GM23248 (cell line): ENCODE measurements at places on chromosomes 2 and 18.

- DNase-seq, result peak; percentile 73
Observed at GRCh38 chr2:112803691-112804521, 19.6 kb upstream of the IL1A start.

DNA sequence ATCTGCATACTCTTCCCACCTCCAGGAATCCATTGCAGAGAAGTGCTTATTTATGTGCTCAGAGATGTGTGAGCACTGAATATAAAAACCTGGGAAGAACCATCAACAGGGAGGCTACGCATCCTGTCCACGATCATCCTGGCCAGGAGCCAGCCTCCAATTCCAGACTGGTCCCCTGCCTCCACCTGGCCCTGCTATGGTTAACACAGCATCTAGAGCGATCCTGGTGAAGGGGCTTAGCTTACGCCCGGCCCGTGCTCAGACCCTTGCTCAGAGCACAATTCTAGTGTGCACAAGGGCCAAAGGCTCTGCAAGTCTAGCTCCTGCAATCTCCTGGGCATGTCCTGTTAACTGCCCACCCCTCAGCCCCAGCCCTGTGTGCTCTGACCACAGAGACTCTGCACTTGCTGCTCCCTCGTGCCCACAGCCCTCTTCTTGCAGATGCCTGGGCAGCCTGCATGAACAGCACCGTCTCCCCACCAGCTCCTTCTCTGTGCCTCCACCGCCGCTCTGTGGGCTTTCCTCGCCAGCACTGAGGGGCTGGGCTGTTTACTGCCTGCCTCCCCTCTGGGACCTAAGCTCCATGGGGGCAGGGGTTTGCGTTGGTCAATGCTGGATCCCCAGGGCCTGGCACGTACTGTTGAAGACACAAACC, 6.5 kb downstream of the PER2 start:
- DNase-seq, result no peak

- no peak for DNase-seq
Observed at GRCh38 chr2:61529944-61530735, 8.0 kb downstream of the XPO1 start.

DNA sequence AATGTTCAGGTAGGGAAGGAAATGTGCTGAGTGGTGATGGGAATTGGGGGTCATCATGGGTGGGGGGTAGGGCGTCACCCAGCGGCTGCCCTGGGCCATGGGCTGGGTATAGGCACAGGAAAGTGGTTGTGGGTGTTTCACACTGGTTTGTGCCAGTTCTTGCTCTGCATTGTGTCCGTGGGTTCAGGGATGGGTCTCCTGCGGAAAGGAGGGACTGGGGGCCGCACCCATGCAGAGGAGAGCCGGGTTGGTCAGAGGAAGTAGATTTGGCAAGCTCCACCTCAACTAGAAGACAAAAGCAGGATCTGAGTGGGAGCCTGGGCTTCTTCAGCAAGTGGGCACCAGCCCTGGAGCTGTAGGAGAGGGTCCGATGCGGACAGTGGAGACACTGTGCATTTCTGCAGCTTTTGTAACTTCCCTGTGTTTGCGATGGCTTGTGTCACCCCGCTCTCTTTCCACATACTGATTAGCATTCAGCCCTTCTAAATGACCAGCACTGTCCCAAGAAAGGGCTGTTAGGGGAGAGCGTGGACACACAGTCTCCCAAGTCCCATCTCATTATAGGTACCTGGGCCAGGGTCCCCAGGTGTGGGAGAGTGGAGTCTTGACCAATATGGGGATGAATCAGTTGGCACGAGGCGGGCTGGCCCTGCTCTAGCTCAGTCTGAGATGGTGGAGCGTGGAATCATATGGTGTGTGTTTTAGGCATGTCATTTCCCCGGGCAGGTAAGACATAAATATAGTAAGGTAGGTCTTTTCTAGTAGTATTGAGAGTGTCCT, 67.2 kb downstream of the LRRFIP1 start:
- DNase-seq, result no peak

DNA sequence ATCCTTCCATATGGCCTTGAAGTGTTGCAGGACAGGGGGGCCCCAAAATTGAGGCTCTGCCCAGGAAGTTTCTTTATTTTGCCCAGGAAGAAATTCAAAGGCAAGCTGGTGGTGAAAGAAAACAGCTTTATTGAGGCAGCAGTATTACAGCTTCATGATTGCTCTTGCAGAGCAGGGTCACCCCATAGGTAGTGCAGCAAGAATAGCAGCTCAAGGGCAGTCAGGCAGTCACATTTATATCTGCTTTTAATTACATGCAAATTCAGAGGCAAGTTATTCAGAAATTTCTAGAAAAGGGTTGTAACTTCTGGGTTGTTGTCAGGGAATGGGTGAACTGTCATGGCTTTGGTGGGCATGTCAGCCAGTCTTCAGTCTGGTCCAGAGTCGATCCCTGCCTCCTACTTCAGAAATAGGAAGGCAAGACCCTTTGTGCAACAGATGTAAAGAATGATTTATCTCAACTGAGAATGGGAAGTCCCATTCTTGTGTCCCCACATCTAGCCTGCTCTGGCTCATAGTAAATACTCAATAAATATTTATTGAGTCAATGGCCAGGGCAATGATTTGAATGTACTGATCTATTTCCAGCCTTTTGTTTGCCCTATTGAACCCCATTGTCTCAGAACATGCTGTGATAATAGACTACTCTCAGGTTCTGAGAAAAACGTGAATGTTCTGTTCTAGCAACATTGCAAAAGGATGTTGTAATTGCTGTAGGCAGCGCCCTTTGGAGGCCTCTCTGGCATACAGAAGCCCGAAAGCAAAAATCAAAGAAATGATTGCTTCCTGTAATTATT, 129.8 kb downstream of the MYO3B start:
- no peak for DNase-seq
